Endothelial cell of umbilical vein (primary cell): ENCODE measurements at places on chromosomes 7 and 10. TPM values are rescaled to one million over a fixed set of nuclear protein-coding genes. Genes with fewer than 3 reads are reported as not detected.

- no peaks in the 10 kb centered on the region for H3K27me3 ChIP-seq
- H3K4me1 ChIP-seq = no peaks in the 10 kb centered on the region
- H3K4me3 ChIP-seq = no peak overlapping the region
- no peak overlapping the region for H3K27ac ChIP-seq
Measured at GRCh38 chr7:45700556-45700955, 126.4 kb downstream of the ADCY1 start.

GRCh38 chr7:84844771-84845170 is 342.1 kb downstream of the SEMA3D start:
- H3K27ac ChIP-seq = no peak overlapping the region
- DNase-seq = no peak
- no peaks in the 10 kb centered on the region for H3K4me1 ChIP-seq
- no peaks in the 10 kb centered on the region for H3K36me3 ChIP-seq
- H3K4me3 ChIP-seq = no peak overlapping the region
- no peaks in the 10 kb centered on the region for H3K27me3 ChIP-seq

Gene PDLIM1
- polyA plus RNA-seq = 84.8 and 91.1 TPM in 2 replicates

GRCh38 chr10:109956454-109957091 is 33.3 kb upstream of the XPNPEP1 start:
- peaks cover 2% of the 10 kb centered on the region for H3K27me3 ChIP-seq
- no peak overlapping the region for H3K4me3 ChIP-seq
- H3K36me3 ChIP-seq = no peaks in the 10 kb centered on the region
- peak; percentile 41 for DNase-seq

Gene GPR85
- 0.41 and 0.54 TPM in 2 replicates for polyA plus RNA-seq

Gene GPRIN2
- not detected in 2 replicates for polyA plus RNA-seq

Gene GPR37
- polyA plus RNA-seq = 0.59 and 0.92 TPM in 2 replicates

Gene HERPUD2
- 42.0 and 59.5 TPM in 2 replicates for polyA plus RNA-seq

Gene GPR15LG
- polyA plus RNA-seq = not detected in 2 replicates

DNA sequence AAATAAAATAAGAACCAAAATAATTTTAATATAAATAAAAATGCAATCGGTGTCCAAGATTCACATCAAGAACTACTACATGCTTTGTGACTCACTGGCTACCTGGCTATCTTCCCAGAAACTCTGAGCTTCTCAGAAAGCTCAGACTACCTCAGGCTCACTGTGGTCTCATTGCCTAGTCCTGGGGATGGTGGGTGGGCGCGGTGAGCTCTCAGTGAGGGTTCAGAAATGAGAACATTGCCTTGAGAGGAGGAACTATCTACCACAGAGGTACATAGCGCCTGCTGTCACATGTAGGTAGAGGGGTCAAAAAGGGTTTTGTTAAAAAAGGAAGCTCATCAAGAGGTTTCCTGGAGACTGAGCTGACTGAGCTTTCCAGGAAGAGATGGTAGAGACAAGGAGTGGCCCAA is 108.0 kb downstream of the WDFY4 start:
- H3K27me3 ChIP-seq = peaks cover 2% of the 10 kb centered on the region
- no peak for DNase-seq
- H3K27ac ChIP-seq = no peak overlapping the region
- no peaks in the 10 kb centered on the region for H3K36me3 ChIP-seq
- H3K4me3 ChIP-seq = no peak overlapping the region

GRCh38 chr10:78041170-78042057 is 7.8 kb downstream of the RPS24 start:
- H3K27me3 ChIP-seq = no peaks in the 10 kb centered on the region
- H3K4me1 ChIP-seq = peaks cover 43% of the 10 kb centered on the region
- no peak overlapping the region for H3K27ac ChIP-seq

- H3K36me3 ChIP-seq = no peaks in the 10 kb centered on the region
- H3K4me1 ChIP-seq = no peaks in the 10 kb centered on the region
Measured at GRCh38 chr10:133008736-133009135, 66.4 kb upstream of the CFAP46 start.

DNA sequence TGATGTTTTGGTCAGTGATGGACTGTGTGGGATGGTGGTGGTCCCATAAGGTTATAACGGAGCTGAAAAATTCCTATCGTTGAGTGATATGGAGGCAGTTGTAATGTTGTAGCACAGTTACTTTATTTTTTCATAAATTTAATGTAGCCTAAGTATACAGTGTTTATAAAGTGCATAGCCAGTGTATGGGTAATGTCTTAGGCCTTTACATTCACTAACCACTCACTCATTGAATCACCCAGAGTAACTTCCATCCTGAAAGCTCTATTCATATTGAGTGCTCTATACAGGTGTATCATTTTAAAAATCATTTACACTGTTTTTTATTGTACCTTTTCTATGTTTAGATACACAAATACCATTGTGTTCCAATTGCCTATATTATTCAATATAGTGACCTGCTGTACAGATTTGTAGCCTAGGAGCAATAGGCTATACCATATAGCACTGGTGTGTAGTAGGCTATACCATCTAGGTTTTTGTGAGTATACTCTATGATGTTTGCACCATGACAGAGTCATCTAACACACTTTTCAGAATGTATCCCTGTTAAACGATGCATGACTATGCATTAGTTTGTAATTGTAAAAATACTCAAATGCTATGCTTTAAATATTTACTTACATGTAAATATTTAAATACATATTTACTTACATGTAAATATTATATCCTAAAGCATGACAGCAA is 21.0 kb downstream of the PDCD4 start:
- DNase-seq = no peak
- no peaks in the 10 kb centered on the region for H3K4me1 ChIP-seq
- H3K27me3 ChIP-seq = no peaks in the 10 kb centered on the region
- no peak overlapping the region for H3K27ac ChIP-seq

DNA sequence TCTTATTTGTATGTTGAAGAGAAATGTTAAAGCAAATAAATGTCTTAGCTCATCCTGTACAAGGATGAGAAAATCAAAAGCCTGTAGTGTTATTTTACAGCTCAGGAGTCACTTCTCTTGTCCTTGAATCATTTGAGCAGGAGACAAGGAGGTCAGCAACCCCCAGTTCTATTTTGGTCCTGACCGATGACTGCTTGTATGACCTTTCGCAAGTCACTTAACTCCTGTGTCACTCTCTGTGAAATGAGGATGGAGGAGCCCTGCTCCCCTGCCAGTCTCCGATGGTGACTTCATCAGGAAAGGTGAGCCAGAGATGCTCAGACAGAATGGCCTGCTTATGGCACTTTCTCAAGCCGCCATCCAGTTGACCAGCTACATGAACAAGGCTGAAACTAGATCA is 101.0 kb downstream of the CELF2 start:
- H3K27ac ChIP-seq = no peak overlapping the region
- H3K4me3 ChIP-seq = no peak overlapping the region
- H3K4me1 ChIP-seq = no peaks in the 10 kb centered on the region
- H3K36me3 ChIP-seq = no peaks in the 10 kb centered on the region
